ENCODE measurements at places on chromosomes 6 and 20. TPM values are rescaled to one million over a fixed set of nuclear protein-coding genes. Genes with fewer than 3 reads are reported as not detected.

GRCh38 chr6:22250486-22250885 lies 46.4 kb downstream of the PRL start:
- no peak overlapping the region for H3K27ac ChIP-seq
- H3K27me3 ChIP-seq: no peaks in the 10 kb centered on the region
- H3K4me3 ChIP-seq: no peak overlapping the region
- DNase-seq: no peak
- H3K36me3 ChIP-seq: no peaks in the 10 kb centered on the region

DNA sequence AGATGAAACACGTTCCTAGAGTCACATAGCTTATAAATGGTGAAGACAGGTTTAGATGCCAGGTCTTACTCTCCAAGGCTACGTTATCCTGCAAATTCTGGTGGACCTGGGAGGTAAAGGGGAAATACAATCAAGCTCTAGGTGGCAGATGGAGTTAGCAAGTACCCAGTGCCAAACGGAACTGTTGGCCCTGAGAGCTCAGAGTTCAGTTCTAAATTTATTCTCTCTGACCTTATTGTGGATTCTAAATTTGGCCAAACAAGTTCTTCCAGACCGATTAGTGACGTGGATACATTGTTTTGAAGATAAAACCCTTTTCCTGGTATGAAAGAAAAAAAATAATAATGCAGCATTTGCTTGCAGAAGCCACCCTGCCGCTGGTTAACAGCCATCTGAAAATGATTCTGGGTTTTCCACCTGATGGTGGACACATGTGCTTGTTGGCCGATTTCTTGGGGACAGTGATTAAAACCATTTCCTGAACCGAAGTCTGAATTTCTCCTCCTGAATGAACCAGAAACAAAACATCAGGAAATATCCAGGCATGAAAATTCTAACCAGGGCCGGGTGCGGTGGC lies 32.5 kb downstream of the RIPOR3 start:
- DNase-seq: no peak
- peaks cover 58% of the 10 kb centered on the region for H3K4me1 ChIP-seq
- H3K27me3 ChIP-seq: no peaks in the 10 kb centered on the region
- no peak overlapping the region for H3K4me3 ChIP-seq
- no peaks in the 10 kb centered on the region for H3K36me3 ChIP-seq
- H3K27ac ChIP-seq: no peak overlapping the region

- no peaks in the 10 kb centered on the region for H3K27me3 ChIP-seq
- H3K4me3 ChIP-seq: no peak overlapping the region
- no peaks in the 10 kb centered on the region for H3K36me3 ChIP-seq
- H3K4me1 ChIP-seq: no peaks in the 10 kb centered on the region
- DNase-seq: no peak
Measured at GRCh38 chr6:142537612-142538478, 236.0 kb downstream of the ADGRG6 start.

DNA sequence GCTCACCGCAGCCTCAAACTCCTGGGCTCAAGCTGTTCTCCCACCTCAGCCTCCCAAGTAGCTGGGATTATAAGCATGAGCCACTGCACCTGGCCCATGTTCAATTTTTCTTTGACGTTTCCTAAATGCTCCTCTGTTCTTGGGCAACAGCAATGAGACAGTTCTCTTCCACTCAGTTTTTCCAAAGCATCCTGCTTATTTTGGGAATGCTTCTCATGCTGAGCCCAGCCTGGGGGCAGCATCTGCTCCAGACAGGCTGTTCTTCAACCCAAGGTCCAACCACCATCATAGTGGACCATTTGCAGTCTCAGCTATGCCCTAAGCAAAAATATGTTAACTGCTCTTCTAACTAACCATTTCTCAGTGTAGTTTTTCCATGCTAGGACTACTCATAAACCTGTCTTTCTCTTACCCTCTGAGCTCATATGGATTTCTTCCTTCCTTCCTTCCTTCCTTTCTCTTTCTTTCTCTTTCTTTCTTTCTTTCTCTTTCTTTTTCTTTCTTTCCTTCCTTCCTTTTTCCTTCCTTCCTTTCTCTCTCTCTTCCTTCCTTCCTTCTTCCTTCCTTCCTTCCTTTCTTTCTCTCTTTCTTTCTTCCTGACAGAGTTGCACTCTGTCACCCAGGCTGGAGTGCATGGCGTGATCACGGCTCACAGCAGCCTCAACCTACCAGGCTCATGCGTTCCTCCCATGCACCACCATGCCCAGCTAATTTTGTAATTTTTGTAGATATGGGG lies 48.4 kb downstream of the GCNT2 start:
- no peak overlapping the region for H3K27ac ChIP-seq
- no peaks in the 10 kb centered on the region for H3K4me1 ChIP-seq
- no peaks in the 10 kb centered on the region for H3K27me3 ChIP-seq
- no peaks in the 10 kb centered on the region for H3K36me3 ChIP-seq
- H3K4me3 ChIP-seq: no peak overlapping the region

Gene BHLHE23
- not detected for total RNA-seq

- no peaks in the 10 kb centered on the region for H3K36me3 ChIP-seq
- H3K27me3 ChIP-seq: no peaks in the 10 kb centered on the region
- no peak for DNase-seq
- no peak overlapping the region for H3K27ac ChIP-seq
Measured at GRCh38 chr20:32505723-32506473, 79.2 kb downstream of the NOL4L start.

DNA sequence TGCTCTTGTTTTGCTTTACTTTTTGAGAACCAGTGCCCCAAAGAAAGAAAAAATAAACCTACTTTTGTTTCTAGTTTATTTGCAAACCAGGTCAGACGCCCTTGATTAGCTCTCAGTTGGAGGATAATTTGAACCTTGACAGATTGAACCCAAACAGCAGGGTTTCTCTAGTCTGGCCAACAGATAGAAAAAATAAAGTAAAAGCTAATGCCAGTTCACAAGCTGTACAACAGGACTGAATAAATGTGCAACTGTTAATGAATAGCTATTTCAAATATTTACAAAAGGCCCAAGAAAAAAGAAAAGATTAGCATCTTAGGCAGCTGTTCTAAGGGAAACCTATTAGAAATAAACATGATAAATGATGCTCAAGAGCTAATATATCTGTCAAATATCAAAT lies 331.8 kb downstream of the CDKAL1 start:
- no peak overlapping the region for H3K4me3 ChIP-seq
- H3K4me1 ChIP-seq: no peaks in the 10 kb centered on the region
- no peaks in the 10 kb centered on the region for H3K27me3 ChIP-seq
- DNase-seq: no peak
- no peaks in the 10 kb centered on the region for H3K36me3 ChIP-seq
- H3K27ac ChIP-seq: no peak overlapping the region

DNA sequence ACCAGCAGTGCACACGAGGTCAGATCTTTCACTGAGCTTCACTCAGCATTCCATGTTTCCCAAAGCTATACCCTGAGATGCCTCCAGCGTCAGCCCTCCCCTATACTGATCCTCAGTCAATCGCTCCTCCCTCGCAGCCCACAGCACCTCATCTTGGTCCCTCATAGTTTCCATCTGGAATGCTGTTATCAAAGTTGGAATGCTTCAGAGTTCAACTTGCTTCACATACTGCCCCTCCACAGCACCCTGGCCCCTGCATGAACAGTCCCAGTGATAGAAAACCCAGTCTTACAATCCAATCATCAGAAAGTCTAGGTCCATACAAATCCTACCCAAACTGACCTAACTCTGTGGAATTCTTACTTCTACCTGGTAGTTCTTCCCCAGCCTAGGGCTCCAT lies 20.0 kb downstream of the SPAG4 start:
- H3K4me3 ChIP-seq: no peak overlapping the region
- no peak for DNase-seq
- no peaks in the 10 kb centered on the region for H3K27me3 ChIP-seq
- no peak overlapping the region for H3K27ac ChIP-seq
- no peaks in the 10 kb centered on the region for H3K4me1 ChIP-seq

Gene ANKS1A
- total RNA-seq: 33.4 TPM

Gene SLC22A16
- total RNA-seq: not detected

GRCh38 chr6:118594877-118595276 lies 46.8 kb downstream of the PLN start:
- no peaks in the 10 kb centered on the region for H3K36me3 ChIP-seq
- no peaks in the 10 kb centered on the region for H3K27me3 ChIP-seq
- no peak for DNase-seq
- H3K4me3 ChIP-seq: no peak overlapping the region

Gene FAM135A
- 42.9 TPM for total RNA-seq

GRCh38 chr20:10218536-10219451 lies at the start of gene SNAP25:
Gene SNAP25 (plus strand): TSS chr20:10218830. CDS start chr20:10275492, 56,662 bp downstream.
- no peaks in the 10 kb centered on the region for H3K27me3 ChIP-seq
- H3K4me3 ChIP-seq: peak within 1 kb of the TSS; percentile 23
- H3K4me1 ChIP-seq: peaks cover 4% of the 10 kb centered on the region
- peak; percentile 50 for DNase-seq

Gene ELOVL4
- total RNA-seq: 0.88 TPM

DNA sequence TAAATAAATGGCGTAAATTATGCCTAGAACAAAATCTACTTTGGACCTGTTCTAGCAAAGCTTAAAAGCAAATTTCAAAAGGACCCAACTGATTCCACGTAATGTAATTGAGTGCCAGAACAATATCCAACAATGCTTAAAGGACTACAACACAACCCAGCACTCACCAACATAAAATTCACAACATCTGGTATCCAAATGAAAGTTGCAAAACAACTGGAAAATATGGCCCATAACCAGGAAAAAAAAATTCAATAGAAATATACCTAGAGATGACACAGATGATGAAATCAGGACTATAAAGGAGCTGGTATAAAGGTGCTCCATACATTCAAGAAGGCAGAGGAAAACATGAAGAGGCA lies 14.1 kb downstream of the TUBB2B start:
- no peaks in the 10 kb centered on the region for H3K27me3 ChIP-seq
- DNase-seq: no peak
- no peaks in the 10 kb centered on the region for H3K36me3 ChIP-seq
- H3K4me1 ChIP-seq: no peaks in the 10 kb centered on the region
- no peak overlapping the region for H3K27ac ChIP-seq
- no peak overlapping the region for H3K4me3 ChIP-seq

Gene BMP6
- total RNA-seq: 3.1 TPM

- peaks cover 3% of the 10 kb centered on the region for H3K4me1 ChIP-seq
- no peak overlapping the region for H3K4me3 ChIP-seq
- H3K36me3 ChIP-seq: no peaks in the 10 kb centered on the region
- no peaks in the 10 kb centered on the region for H3K27me3 ChIP-seq
Measured at GRCh38 chr6:7267071-7267465, 45.9 kb downstream of the SSR1 start.

DNA sequence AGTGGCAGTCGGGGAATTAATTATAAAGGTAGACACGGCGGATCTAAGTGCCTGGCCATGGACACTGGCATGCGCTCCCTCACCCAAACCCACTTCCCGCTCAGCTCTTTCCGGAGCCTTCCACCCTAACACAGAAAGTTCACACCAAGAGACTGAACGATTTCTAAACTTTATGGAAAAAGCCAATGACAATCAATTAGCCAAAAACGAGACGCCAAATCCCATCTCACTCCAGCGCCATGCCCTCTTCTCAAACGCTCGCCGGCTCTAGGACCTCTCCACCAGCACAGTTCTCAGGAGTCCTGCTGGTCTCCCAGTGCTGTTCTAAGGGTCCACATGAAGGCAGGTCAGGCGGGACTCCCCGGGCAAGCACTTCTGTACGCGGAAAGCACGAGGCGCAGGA lies 641 bp downstream of the SF3B5 start:
- H3K27me3 ChIP-seq: no peaks in the 10 kb centered on the region
- H3K4me3 ChIP-seq: peak overlapping the region; percentile 60
- H3K27ac ChIP-seq: peak overlapping the region; percentile 56
- no peak for DNase-seq

- no peak overlapping the region for H3K4me3 ChIP-seq
- H3K27me3 ChIP-seq: no peaks in the 10 kb centered on the region
- peaks cover 27% of the 10 kb centered on the region for H3K4me1 ChIP-seq
- peak overlapping the region; percentile 86 for H3K27ac ChIP-seq
Measured at GRCh38 chr6:148508401-148509041, 165.9 kb downstream of the SASH1 start.

GRCh38 chr6:116572162-116572561 lies 858 bp downstream of the RWDD1 start:
- peak; percentile 21 for DNase-seq
- H3K27me3 ChIP-seq: no peaks in the 10 kb centered on the region
- H3K27ac ChIP-seq: peak overlapping the region; percentile 76
- H3K4me3 ChIP-seq: peak overlapping the region; percentile 71
- no peaks in the 10 kb centered on the region for H3K36me3 ChIP-seq

Gene RTN4IP1
- 8.3 TPM for total RNA-seq

Gene RSPH9
- not detected for total RNA-seq

- H3K4me3 ChIP-seq: no peak overlapping the region
- no peak overlapping the region for H3K27ac ChIP-seq
- no peaks in the 10 kb centered on the region for H3K27me3 ChIP-seq
- no peak for DNase-seq
- no peaks in the 10 kb centered on the region for H3K36me3 ChIP-seq
Measured at GRCh38 chr20:8656335-8656734, 412.6 kb upstream of the PLCB4 start.

DNA sequence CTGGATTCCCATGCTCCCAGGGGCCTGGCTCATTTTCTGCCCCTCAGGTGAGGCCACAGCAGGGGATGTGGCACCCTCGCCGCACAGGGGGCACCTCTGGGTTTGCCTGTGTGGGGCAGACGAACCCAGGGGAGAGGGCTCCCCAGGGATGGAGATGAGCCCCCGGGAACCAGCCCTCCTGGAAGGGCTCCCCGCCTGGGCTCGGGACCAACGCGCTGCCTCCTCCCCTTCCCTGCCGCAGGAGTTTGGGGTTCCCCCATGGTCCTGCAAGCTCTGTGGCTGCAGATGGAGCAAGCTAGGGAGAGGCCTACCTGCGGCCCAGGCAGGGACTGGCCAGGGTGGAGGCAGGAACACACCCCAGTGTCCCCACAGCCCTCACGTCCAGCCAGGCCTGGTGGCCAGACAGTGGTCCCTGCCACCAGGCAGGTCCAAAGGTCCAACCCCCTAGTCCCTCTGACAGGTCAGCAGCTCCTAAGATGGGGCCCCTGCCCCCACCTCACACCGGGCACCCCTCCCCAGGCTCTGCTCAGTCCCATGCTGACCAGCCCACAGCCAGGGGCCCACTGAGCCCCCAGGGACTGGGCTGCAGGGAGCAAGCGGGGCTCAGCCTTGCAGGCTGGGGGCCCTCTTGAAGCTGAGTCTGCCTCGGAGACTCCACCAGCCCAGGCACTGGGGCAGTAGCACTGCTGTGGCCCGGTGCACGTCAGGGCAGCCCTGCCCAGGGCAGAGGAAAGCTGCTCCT lies 13.7 kb downstream of the LAMA5 start:
- no peak for DNase-seq
- peaks cover 86% of the 10 kb centered on the region for H3K4me1 ChIP-seq
- no peaks in the 10 kb centered on the region for H3K27me3 ChIP-seq
- no peaks in the 10 kb centered on the region for H3K36me3 ChIP-seq

DNA sequence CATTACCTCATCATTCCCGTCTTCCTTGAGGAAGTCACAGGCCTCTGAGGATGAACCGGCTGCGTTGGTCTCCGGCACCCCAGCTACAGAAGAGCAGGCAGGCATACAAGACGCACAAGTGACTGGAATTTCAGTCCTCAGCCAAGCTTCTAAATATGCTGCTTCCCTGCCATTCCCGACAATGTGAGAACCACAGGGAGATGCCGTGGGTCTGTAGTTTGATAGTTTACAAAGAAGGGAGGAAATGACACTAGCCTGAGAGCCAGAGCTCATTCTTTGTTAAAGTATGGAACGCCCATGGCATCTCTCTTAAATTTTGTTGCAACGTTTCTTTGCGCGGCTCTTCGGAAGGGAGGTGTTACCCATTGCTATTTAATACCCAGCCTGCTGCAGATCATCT lies 25.7 kb downstream of the HEBP2 start:
- no peak for DNase-seq
- H3K4me1 ChIP-seq: no peaks in the 10 kb centered on the region
- H3K27me3 ChIP-seq: no peaks in the 10 kb centered on the region
- no peak overlapping the region for H3K4me3 ChIP-seq
- H3K27ac ChIP-seq: no peak overlapping the region

- no peaks in the 10 kb centered on the region for H3K36me3 ChIP-seq
- H3K27me3 ChIP-seq: no peaks in the 10 kb centered on the region
- no peak for DNase-seq
- H3K4me1 ChIP-seq: no peaks in the 10 kb centered on the region
- no peak overlapping the region for H3K27ac ChIP-seq
Measured at GRCh38 chr6:168181316-168181715, 102.3 kb upstream of the FRMD1 start.

Gene MTG2
- total RNA-seq: 33.3 TPM
